ENCODE measurements at places on chromosomes 7 and 10.

- DNase-seq: peak; percentile 40
Observed at GRCh38 chr10:34967335-34967880, 122.7 kb downstream of the CUL2 start.

DNA sequence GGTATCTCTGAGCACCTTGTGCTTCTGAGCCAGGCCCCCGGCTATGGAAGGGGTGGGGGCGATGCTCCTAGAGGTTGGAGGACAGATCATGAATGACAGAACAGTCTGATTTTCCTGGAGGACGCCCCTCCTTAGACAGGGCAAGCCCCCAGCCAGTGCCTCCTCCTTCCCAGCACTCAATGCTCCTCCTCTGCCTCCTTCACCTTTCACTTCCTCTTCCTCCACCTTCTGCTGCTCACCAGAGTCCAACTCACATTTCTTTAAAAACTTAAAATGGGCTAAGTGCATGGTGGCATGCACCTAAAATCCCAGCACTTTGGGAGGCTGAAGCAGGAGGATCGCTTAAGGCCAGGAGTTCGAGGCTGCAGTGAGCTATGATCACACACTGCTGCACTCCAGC, 71.1 kb upstream of the CUX1 start:
- DNase-seq: no peak

- DNase-seq: no peak
Observed at GRCh38 chr10:6674291-6674690, 94.2 kb upstream of the PRKCQ start.

DNA sequence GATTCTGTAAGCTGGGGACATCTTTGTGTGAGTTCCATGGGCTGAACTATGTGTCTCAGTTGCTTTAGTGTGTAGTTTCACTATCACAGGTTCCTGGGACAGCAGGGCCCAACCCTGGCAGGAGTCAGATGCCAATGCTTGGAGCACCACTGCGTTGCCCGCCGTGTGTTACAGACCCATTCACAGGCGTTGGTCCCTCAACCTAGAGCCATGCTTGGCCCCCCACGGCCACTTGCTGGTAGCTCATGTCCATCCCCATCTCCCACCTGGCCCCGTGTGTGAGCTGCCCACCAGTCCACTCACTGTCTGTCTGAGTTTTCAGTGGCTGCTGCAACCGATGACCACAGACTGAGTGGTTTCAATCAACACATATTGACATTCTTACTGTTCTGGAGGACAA, 546.9 kb downstream of the TCERG1L start:
- DNase-seq: no peak

- no peak for DNase-seq
Observed at GRCh38 chr7:82080254-82080927, 310.5 kb upstream of the HGF start.

All from Ammon's horn (tissue), 1 donor.